Stimulated activated CD8-positive, alpha-beta memory T cell treated with anti-CD3 and anti-CD28 coated beads, Interleukin-7, amount 100 ng/mL, for 1 hour (primary cell): ENCODE measurements at places on chromosomes 2 and 18.

- no peak for DNase-seq
These were observed 3.6 kb upstream of the PTPN18 start for GRCh38 chr2:130352237-130352636.

DNA sequence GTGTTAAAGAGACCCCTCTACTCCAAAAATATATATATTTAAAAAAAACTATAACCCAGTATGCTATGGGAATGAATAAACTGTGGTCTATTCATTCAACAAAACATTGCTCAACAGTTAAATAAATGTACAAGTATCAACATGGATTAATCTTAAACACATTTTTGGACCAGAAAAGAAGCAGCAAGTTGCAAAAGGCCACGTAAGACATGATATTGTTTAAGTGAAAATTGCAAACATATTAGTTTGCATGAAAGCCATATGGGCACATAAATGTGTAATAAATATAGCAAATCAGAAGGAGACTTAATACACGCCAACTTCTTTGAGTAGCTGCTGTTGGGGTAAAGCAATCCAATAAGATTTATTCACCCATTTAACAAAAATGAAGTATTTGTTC is 321.5 kb downstream of the FBXO15 start:
- no peak for DNase-seq

GRCh38 chr2:198695879-198696278 is 761.9 kb downstream of the SATB2 start:
- DNase-seq, result no peak

DNA sequence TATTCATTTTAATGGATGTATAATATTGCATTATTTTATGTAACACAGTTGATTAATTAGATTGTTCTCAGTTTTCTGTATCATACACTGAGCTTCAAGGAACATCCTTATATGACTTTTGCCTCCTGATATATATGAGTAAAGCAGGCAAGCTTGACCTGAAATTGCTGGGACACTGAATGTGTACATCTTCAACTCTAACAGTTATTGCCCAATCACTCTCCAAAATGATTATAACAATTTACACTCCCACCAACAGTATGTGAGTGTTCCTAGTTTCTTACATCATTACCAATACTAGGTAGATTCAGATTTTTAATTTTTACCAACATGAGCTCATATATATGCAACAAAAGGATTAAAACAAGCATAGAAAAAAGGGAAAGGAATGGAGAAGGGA is 379.4 kb downstream of the SETBP1 start:
- DNase-seq, result no peak

- DNase-seq, result no peak
These were observed 48.8 kb downstream of the TMEM163 start for GRCh38 chr2:134669731-134670669.

DNA sequence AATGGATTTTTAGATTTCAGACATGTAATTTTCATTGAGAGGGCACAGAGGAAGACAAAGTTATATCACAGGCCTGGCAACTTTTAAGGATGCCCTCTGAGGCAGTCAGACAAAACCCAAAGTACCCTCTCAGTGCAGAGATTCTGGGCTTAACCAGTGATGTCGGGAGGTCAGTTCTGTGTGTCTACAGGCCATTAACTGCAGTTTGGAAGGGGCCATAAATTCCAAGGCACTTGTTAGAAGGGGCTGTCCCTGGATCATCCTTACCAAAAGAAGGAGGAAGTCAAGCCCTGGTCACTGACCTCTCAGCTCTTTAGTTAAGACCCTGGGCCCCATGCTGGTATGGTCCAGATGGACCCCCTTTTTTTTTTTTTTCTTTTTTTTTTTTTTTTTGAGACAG is 60.7 kb downstream of the LRRFIP1 start:
- DNase-seq, result no peak
